T-cell (primary cell): ENCODE measurements at places on chromosomes 1 and 21.

GRCh38 chr1:213371847-213372619 is 321.0 kb downstream of the RPS6KC1 start:
- DNase-seq = no peak

- DNase-seq = no peak
Observed at GRCh38 chr1:229941160-229941559, 125.9 kb upstream of the GALNT2 start.

DNA sequence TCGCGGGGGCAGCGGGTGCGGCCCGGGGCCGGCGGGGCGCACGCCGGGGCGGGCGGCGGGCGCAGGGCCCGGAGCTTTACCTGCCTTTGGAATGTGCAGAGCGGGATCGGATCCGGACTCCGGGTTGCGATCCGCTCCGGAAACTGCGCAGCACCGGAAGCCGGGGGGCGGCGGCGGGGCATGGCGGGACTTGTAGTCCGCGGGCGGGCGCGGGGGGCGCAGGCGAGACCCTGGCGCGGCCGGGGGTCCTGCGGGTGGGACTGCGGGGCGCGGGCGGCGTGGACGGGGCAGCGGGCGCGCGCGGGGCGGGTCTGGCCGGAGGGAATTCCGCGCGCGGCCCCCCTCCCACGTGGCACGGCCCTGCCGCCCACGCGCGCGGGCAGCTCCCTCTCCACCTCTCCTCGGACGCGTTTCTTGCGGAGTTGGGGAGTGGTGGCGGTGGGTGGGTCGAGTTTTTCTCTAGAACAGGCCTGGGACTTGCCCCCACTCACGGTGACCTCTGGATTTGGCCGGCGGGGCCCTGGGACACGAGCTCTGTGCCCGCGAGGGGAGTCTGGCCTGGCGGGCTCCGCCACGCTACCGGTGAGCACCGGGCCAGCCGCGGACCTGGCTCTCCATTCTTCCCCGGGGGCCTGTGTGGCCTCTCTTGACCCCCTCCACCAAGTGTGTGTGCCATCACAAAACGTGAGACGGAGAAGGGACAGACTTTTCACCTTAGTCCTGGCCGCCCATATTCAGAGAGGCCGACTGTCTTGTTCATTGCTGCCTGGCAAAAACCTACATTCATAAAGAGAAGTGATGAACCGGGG is at the start of gene PRDM15:
PRDM15 (minus strand) TSS at position 155 of the 809 bp plus-strand sequence. CDS start 18,981 bp downstream, outside the sequence.
- DNase-seq = peak; percentile 65

- no peak for DNase-seq
Observed at GRCh38 chr1:28412731-28413130, 43.2 kb downstream of the PHACTR4 start.

DNA sequence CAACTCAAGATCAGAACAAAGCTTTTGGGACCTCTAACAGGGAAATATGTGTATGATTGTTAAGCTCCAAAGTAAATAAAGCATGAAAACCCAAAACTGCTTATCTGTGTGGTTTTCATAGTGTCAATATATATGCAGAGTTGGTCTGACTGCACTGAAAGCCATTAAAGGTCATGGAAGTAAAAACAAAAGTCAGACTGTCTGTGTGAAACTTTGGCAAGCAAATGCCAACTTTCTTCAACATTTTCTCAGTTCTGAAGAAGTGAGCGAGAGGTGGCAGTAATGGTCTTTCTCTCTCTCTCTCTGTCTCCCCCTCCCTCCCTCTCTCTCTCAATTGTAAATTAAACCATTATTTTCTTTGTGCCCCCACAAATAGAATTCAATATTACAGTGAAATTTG is 100.1 kb upstream of the S1PR1 start:
- DNase-seq = no peak

DNA sequence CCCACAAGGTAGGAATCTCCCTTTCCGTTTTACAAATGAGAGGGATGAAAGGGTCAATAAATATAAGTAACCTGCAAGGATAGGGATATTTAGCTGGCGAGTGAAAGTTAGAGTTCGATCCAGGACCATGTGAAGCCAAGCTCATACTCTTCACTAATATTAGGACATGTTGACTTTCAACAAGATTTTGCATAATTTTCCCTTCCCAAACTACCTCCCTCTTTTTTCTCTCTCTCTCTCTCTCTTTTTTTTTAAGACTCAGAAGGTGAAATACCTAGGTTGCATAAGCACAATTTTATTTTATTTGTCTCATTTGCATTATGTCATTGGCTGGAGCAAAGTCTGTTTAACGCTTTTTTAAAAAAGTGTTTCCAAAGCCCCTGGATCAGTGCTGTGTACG is 8.1 kb upstream of the MT1HL1 start:
- no peak for DNase-seq

- no peak for DNase-seq
Observed at GRCh38 chr1:228691211-228691610, 44.1 kb upstream of the RHOU start.

DNA sequence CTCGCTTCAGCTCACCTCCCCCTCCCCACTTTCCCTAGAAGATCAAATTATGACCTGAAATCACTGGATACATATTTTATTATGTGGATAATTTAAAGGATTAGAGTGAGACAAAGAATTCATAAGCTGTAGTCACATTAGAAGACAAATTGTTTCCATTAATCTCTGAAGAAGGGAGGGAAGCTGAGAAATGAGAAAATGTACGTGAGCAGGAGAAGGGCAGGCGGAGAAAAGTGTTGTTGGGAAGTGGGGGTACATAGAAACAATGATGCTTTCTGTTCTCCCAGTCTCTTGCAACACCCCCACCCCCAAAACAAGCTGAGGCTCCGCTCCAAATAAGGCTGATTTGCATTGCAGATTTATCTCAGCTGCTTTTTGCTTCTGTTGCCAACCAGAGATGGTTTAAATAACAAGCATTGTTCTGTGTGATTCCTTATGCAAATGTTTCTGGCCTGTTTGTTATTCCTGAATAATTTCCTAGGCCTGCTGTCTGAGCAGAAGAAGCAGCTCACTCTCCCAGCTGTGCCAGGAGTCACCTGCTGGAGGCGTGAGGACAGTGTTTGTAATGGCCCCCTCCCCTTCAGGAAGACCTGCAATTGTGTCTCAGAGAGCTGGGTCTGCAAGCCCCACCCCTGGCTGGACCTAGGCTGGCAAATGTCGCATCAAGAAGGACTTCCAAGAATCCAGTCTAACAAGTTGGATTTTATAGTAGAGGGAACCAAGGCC is 121.8 kb upstream of the TNR start:
- no peak for DNase-seq

DNA sequence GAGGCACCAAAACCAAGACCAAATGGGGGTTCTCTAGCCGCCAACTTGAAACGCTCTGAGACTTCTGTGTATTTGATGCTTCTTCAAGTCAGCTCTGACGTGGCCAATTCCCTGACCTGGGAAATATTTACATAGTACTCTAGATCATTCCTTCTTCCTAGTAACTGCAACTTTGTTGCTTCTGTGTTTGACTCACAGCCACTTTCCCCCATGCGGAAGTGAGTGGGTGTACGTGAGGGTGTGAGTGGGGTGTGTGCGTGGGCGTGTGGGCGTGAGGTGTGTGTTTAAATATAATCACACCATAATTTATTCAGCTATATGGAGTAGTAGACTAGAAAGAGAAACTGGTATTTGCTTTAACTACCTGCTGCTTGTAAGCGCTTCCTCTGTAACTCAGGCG is 111.0 kb downstream of the TAS1R2 start:
- DNase-seq = no peak

- no peak for DNase-seq
Observed at GRCh38 chr1:108830119-108831008, 26.5 kb downstream of the AKNAD1 start.

GRCh38 chr1:41464885-41465284 is 19.6 kb downstream of the EDN2 start:
- no peak for DNase-seq

- DNase-seq = no peak
Observed at GRCh38 chr1:29469457-29469856, 233.1 kb downstream of the PTPRU start.

DNA sequence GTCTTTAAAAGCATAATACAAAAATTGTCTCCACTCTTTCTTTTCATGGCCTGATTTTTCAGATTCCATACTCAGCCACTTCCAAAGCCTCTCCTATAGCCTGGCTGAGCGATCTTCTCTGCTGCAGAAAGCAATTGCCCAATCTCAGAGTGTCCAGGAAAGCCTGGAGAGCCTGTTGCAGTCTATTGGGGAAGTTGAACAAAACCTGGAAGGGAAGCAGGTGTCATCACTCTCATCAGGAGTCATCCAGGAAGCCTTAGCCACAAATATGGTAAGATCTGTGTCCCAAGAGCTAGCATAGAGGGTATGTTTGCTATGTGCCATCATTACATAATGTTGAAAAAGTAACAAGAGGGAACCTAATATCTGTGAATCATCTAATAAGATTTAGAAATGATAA is 130.7 kb upstream of the BMP8A start:
- DNase-seq = no peak

GRCh38 chr1:43872280-43872679 is 61.3 kb upstream of the ARTN start:
- DNase-seq = no peak

DNA sequence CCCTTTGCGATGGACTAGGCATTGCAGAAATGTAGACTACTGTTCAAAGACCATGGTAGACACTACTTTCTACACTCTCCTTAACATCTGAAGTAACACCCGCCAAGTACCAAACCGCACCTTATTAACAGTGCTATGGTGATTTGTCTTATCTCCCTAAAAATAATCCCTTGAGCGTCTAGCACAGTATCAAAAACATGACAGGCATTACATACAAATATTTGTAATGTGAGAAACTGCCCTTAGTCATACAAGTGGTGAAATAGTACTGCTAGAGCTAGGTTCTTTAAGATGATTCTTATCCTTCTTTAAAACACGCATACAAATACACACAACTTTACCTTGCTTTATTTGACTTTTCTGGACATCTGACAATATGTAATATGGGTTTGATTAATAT is 27.2 kb downstream of the PUM1 start:
- no peak for DNase-seq

DNA sequence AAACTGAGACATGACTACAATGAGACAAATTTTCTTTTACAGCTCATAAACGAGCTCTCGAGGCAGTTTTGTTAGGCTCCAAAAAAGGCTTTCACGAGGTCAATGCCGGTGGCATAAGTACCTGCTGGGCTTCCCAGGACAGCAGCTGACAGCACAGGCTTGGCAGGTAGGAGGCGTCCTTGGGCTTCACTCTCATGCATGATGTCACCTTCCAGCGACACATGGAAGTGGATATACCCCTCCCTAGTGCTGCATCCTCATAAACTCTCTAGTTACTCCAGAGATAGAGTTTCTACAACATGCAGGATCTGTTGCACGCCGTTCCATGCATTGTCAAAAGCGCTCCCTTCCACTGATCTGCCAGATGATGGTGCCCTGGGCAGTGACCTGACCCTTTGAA is 112.5 kb upstream of the PAXBP1 start:
- DNase-seq = no peak

GRCh38 chr1:200275415-200275814 is 134.4 kb downstream of the ZNF281 start:
- no peak for DNase-seq

- DNase-seq = no peak
Observed at GRCh38 chr21:36710729-36711048, 11.8 kb downstream of the SIM2 start.

DNA sequence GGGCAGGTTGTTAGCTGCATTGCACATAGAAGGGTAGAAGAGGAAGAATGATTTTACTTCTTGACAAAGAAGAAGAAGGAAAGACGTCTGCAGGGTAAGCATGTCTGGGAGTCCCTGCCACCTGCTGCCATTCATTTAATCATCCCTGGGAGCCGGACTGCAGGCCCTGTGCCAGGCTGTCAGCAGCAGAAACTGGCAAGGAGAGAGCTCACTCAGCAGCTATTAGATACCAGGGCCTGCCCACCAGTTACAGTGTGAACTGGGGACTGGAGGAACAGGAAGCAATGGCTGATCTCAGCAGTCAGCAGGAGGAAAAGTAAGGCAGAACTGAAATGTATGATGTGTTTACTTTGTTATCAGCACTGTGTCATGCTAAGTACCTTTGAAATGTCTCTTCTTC is 75.7 kb upstream of the C1orf87 start:
- no peak for DNase-seq
